ENCODE measurements at places on chromosomes 3 and 15. TPM values are rescaled to one million over a fixed set of nuclear protein-coding genes. Genes with fewer than 3 reads are reported as not detected.
A peak's percentile ranks its signal among the peaks of the same experiment; 100 is the strongest.

SPG21 gene
- total RNA-seq, result 118 TPM

GOLGA8G gene
- total RNA-seq, result not detected

NPAP1 gene
- total RNA-seq, result not detected

GHSR gene
- not detected for total RNA-seq

CFAP20DC gene
- total RNA-seq, result 8.6 TPM

SCN5A gene
- total RNA-seq, result 6.4 TPM

NTRK3 gene
- total RNA-seq, result 0.34 TPM

DNA sequence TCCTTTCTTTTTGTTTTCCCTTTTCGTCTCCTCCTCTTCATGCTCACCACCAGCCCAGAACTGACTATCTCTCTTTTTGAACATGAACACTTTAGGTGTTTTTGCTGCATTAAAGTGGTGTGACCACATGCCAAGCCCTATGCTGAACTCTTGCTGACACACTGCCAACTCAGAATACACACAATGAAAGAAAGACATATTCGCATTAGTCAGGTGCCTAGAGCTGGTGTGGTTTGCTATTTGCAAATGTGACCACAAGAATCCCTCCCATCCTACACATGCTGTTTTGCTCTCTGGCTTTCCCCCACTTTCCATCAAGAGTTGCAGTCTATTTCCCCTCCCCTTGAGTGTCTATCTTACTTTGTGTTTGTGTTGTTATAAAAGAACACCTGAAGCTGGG is 967.8 kb upstream of the CFAP20DC start:
- DNase-seq, result peak; percentile 45

DNA sequence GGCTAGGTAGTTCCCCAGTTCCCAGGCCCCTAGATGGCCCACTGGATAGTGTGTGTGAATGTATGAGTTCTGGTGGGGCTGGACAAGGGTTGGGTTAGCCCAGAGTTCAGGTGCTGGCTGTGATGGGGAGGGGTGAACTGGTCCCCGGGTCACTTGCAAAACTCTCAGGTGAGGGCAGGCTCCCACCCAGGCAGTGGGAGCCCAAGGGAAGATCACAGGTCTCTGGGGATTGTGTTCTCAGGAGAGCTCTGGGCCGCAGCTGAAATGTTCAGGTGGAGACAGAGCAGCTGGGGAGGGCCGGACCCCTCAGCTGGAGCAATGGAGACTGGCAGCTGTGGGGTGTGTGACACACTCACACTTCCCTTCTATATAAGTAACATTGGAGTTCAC is 12.8 kb upstream of the FAM98B start:
- no peak for DNase-seq

DNA sequence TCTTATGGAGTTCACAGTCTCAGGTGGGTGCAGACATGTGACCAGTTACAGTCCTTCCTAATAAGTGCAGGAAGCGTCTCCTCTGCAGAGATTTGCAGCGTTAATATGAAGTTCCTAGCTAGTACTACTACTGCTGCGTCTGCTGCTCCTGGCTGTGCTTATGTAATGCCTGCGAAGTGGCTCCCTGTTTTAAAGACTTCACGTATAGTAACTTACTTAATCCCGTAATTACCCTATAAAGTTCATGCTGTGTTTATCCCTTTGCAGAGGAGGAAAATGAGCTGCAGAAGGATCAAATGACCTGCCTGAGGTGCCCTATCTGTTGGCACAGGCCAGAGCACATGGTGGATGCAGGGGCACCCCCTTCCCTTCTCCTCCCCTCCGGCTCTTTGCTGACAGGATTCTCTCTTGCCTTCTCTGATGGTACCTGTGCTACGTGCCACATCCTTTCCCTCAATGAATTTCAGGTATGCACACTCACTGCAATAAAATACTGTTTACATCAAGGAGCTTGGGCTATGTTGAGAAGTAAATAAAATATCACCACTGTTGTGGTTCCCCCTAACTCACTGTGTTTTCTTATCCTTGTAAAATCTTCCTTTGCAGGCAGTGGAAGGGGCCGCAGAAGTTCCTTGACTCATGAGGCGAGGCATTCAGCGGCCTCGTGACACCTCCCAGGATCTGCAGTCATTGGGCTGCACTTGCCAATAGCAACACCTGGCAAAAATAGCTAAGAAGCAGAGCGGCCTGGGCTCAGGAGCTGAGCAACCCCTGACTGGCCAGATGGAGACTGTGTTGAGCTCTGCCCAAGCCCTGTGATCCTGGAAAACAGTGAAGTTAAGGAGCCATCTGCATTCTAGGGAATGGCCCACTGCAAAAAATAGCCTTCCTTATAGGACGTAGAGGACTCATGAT is 188.9 kb upstream of the ATP10A start:
- no peak for DNase-seq

- no peak for DNase-seq
Measured at GRCh38 chr15:83947156-83947555, 288.4 kb upstream of the GOLGA6L4 start.

- DNase-seq, result no peak
Measured at GRCh38 chr15:94061041-94061440, 170.3 kb upstream of the MCTP2 start.

Data from kidney epithelial cell (primary cell).